CD4-positive, alpha-beta T cell treated with Interleukin-4 for 4 hours (primary cell): ENCODE measurements at places on chromosomes 2 and 18.

- no peak for DNase-seq
Measured at GRCh38 chr2:144663207-144663606, 143.3 kb upstream of the ZEB2 start.

DNA sequence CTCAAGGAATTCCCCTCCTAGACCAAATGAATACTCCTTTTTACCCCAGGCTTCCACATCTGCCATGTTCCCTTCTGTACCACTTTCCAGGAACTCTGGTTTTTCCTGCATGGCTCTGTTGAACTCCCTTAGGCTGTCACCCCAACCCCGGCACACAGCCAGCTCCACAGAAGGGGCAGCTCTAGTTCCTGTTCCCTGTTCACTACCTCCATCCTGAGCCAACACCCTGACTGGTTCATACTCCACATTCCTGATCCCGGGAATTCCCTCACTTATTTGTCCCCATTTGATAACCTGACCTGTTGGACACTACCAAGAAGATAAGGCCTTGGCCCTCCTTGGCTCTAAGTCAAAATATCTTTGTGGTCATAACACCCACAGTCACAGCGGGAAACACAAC is 280.9 kb upstream of the RAB6C start:
- no peak for DNase-seq

GRCh38 chr2:73020306-73020656 is 51.2 kb downstream of the SFXN5 start:
- DNase-seq, result no peak

GRCh38 chr2:231139796-231140195 is 15.0 kb upstream of the HTR2B start:
- no peak for DNase-seq

DNA sequence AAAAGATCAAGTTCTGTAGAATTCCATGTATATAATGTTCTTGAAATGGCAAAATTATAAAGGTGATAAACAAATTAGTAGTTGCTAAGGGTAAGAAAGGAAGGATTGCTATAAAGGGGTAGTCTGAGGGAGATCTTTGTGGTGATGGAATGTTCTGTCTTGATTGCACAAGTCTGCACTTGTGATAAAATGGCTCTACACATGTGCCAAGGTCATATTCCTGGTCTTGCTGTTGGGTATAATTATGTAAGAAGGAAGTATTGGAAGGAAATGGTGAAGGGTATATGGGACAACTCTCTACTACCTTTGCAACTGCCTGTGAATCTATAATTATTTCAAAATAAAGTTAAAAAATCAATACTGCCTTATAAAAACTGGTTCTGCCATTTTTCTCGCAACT is 15.3 kb downstream of the SGPP2 start:
- no peak for DNase-seq

GRCh38 chr2:51710222-51710621 is 678.3 kb upstream of the NRXN1 start:
- DNase-seq, result no peak

GRCh38 chr2:214135966-214136365 is 274.9 kb upstream of the VWC2L start:
- DNase-seq, result no peak

DNA sequence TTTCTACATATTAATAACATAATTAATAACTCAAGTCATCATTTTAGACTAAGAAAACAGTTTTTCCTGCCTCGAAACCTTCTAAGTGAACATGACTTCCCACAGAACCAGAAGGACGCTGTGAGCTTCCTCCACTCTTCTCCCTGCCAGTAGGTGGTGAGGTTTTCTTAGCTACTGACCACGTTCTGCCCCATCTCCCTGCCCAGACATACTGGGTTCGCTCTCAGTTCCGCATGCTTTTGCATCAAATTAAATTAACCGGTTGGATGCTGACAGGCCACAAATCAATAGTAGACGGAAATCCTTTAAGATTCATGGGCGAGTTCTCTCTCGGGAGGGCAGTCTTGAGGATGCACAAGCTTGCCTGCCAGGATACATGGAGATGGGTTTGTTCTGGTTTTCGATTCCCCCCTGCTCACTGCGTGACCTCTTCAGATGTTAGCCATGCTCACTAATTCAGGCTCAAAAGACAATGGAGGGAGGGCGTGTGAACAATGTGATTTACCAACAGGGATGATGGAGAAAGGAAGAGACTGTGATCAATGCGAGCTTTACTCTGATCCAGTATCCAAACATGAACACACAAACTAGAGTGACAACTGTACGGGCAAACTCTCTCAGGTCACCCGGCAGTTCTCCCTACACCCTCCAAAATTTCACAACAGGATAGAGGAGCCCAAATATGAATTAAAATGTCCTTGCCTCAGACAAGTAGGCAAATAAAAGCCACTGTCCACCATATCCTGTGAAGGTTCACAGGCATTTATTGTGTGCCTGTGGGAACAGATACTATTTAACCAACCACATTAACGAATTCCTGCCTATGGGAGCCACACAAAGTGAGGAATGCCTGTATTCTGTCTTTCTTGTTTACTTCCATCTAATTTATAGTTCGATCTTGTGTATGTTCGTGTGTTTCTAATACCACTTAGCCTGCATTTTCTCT is 375.7 kb downstream of the EIPR1 start:
- DNase-seq, result no peak

DNA sequence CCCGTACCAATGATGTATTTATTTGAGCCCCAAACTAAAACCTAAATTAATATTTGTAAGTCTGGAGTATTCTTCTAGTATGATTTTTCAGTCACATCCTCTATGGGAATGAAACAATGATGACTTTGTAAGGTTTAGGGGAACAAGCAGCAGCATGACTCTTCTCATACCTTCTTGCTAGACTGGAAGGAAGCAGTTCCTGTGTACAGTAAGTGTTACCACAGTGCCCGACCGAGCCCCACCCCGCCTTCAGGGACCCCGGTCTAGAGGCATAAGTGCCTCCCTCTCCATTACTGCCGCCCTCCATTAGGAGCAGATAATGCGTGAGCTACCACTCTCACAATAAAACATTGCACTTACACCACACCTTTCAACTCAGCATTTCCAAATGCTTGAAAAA is 599.3 kb downstream of the ARHGAP15 start:
- DNase-seq, result peak; percentile 16

DNA sequence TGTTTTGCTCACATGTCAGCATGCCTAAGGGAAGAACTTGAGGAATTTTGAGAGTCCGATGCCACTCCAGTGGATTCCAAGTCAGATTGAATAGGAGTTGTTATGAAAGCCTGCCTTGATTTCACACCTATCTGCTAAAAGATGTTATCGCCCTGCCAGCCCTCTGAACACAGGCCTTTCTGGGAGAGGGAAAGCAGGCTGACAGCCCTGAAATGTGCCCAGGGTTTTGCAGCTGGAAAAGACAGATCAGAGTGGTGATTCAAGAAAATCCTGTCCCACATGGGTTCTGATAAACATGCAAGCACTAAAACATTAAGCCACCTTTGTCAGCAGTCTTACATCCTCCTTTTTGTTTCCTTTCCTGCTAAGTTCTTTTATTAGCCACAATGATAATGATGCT is 1752.9 kb upstream of the CELF4 start:
- no peak for DNase-seq

DNA sequence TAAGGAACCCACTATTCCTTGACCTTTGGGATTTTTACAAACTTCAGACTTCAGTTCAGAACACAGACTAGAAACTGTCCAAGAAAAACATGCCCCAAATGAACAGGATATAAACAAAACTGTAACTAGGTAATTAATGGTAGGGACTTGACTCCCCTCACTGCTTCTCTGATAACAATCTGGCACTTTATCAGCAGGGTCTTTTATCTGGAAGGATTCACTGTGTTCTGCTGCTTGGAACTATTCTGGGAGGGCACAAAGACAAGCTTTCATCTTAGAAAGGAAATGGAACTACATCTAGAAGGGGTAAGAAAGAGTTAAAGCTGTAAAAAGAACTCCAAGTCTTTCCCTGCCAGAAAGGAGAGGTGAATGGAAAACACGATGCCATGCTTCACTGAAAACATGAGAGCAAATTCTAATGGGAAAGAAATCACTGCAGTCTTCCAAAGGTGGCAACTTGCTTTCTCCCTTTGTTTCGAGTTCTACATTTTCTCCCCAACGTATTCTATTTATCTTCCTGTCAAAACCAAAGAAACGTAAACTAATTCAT is 181.2 kb downstream of the THADA start:
- no peak for DNase-seq

- DNase-seq, result no peak
Measured at GRCh38 chr18:43642727-43643330, 365.5 kb upstream of the SYT4 start.

- DNase-seq, result no peak
Measured at GRCh38 chr2:183505911-183506310, 381.7 kb downstream of the NUP35 start.

DNA sequence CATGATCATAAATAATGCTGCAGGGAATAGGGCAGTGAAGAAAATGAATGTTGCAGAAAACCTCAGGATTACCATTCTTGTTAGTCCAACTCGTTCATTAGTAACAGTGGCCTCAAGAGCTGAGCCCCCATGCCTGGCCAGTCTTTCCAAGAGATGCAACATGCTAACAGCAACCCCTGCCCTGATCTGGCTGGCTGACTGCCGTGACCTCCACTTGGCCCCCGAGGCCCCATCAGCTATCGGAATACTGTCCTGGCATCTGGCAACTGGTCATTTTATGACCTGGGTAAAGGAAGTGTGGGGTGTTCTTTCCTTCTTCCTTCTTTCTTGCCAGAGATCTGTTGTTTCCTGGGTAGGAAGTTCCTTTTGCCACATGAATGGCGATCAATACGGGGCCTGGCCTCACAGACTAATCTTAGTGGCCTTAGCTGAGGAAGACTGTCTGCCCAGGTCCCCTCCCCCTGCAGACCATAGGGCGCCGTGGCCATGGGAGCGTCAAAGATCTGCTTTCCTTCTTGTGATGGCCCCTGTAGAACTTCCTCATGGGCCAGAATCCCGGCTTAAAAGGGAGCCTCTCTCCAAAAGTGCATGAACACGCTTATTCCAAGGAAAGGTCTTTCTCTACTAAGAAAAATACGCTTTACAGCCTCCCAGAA is 10.6 kb upstream of the TRABD2A start:
- no peak for DNase-seq

DNA sequence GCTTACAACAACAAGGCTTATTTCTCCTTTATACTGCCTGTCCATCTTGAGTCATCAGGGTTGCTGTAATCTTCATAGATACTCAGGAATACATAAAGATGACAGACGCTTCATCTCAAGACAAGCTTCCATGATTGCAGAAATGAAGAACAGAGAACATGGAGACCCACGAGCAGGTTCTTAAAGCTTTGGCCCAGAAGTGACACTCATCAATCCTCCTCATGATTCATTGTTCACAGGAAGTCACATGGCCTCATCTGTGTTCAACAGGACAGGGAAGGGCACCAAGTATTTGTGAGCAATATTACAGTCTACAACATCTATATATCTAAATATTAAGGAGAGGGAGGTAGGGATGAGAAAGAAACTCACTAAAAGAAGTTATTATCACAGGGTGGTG is 36.5 kb upstream of the PGAP1 start:
- DNase-seq, result no peak

- DNase-seq, result no peak
Measured at GRCh38 chr18:11155034-11155759, 5.8 kb upstream of the PIEZO2 start.

DNA sequence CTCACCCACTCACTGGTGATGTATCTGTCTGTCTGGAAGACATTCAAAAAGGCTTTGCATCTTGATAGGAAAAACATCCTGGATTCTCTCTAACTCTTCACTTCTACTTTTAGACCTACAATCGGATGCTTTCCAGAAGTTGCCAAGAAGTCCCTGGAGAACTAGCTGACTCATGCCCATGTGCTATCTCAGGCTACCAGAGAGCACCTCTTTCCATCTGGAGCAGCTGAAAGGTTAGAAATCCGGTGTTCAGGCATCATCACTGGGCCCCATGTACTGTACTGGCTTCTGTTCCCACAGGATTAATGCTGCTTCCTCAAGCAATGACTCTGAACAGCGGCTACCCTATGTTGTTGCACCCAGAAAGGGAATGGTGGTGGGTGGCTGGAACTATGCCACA is 259.0 kb downstream of the NBAS start:
- no peak for DNase-seq
